ENCODE measurements at places on chromosomes 3 and 15. TPM values are rescaled to one million over a fixed set of nuclear protein-coding genes. Genes with fewer than 3 reads are reported as not detected.

PAK6 gene
- total RNA-seq: 0.67 TPM

DNA sequence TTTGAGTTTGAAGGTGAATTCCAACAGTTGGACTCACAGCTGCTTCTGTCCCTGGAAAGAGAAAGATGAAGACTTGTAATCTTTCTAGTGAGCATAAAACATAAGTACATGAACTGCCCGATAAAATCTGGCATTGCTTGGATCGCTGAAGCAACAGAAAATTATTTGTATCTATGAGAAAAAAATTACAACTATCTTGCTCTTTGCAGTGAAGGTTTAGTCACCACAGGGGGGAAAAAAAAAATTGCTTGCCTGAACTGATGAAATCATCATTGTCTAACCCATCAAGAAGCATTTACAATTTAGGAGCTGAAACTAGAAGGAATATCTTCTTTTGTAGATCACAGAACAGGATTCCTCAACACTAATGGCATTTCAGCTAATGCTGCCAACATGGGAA lies 20.0 kb downstream of the TMEM207 start:
- H3K4me1 ChIP-seq: no peaks in the 10 kb centered on the region
- no peaks in the 10 kb centered on the region for H3K36me3 ChIP-seq
- H3K27ac ChIP-seq: no peak overlapping the region
- H3K4me3 ChIP-seq: no peak overlapping the region
- no peaks in the 10 kb centered on the region for H3K27me3 ChIP-seq
- DNase-seq: no peak

- H3K4me1 ChIP-seq: no peaks in the 10 kb centered on the region
- no peaks in the 10 kb centered on the region for H3K36me3 ChIP-seq
- H3K4me3 ChIP-seq: no peak overlapping the region
Measured at GRCh38 chr3:123767009-123767372, 117.1 kb downstream of the MYLK start.

- no peaks in the 10 kb centered on the region for H3K4me1 ChIP-seq
- H3K27me3 ChIP-seq: no peaks in the 10 kb centered on the region
- no peak overlapping the region for H3K4me3 ChIP-seq
- no peaks in the 10 kb centered on the region for H3K36me3 ChIP-seq
- no peak overlapping the region for H3K27ac ChIP-seq
- DNase-seq: no peak
Measured at GRCh38 chr3:69294014-69294766, 91.7 kb downstream of the FRMD4B start.

ATG7 gene
- total RNA-seq: 32.5 TPM

RPL39L gene
- total RNA-seq: 2.6 TPM

DNA sequence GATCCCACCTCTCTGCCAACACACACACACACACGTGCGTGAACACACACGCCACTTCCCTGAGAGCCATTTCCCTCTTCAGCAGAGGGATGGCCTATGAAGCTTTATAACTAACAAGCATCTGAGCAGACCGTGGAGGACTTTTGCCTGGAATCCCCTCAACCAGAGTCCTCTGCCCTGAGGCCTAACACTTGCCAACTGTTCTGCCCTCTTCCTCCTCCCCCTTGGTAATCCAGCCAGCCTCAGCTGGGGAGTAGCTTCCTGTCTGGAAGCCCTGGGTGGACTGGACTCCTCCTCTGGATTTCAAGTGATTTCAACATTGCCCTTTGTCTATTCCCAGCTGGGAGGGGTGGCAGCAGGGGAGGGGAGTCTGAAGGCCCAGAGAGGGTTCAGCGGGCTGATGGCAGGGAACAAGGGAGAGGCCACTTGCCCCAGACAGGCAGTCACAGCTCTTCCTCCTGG lies 68.4 kb upstream of the HACD2 start:
- no peaks in the 10 kb centered on the region for H3K4me1 ChIP-seq
- H3K4me3 ChIP-seq: no peak overlapping the region
- no peak overlapping the region for H3K27ac ChIP-seq
- no peak for DNase-seq

DNA sequence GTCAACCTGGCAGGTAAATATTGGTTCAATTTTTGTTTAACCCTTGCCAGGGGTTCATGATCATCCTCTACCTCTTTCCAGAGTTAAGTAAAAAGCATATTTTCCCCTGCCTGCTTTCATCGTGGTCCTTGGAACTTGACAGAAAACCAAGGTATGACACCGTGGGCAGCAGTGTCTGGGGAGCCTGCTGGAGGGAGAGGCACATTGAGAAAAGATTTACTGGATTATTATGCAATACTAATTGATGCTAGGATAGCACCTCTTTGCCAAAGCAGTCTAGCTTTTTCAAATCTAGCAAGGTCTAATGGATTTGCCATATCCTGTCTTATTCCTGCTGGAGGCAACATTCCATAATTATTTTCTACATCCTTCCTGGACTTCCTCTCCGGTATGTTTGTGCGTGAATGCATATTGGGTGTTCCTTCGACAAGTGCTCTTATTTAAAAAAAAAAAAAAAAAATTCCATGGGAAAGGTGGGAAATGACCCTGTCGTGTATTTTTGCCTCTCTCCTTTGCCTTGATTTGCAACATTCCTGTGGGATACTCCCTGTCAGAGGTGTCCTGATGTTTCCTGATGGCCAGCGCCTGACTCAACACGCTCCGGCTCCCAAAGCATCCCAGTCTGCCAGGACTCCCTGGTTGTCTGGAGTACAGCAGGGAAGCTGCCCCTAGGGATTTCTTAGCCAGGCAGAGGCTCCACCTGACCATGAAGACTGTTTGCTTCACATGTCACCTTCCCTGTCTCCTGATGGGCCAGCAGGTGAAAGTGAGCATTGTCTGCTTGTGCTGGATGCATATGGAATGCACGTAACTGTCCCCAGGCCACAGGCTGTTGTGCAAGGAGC lies 6.3 kb downstream of the BHLHE40 start:
- no peak for DNase-seq
- peak overlapping the region; percentile 59 for H3K27ac ChIP-seq
- no peaks in the 10 kb centered on the region for H3K27me3 ChIP-seq
- no peak overlapping the region for H3K4me3 ChIP-seq

DNA sequence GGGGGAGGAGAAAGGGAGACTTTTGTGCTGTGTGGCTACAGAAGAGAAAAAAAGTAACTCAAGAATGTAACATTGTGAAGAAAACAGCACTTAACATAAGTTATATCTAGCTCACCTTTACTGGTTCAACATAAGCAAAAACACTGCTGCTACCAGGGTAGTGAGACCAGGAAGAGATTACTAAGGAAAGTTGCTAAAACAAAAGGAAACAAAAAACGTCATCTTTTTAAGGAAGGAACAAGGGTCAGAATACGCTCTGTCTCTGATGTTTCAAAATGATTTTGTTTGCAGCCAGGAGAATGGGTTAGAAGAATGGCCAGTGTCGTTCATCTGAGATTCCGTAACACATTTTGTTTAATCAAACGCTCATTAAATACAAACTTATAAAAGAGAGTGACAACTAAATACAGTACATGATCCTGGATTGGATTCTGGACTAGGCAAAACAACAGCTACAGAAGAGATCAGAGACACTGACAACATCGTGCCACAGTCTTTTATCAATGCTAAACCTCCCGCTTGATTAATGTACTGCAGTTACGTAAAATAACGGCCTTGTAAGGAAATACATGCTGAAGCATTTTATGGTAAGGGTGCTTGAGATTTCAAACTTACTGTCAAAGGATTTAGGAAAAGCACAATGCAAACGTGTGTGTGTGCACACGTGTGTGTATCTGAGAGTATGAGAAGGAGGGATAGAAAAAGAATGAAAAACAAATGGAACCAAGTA lies 67.7 kb downstream of the FOXP1 start:
- no peak for DNase-seq
- H3K27ac ChIP-seq: no peak overlapping the region
- H3K4me1 ChIP-seq: peaks cover 20% of the 10 kb centered on the region
- H3K4me3 ChIP-seq: no peak overlapping the region

- no peak overlapping the region for H3K4me3 ChIP-seq
- H3K36me3 ChIP-seq: no peaks in the 10 kb centered on the region
- no peak for DNase-seq
- H3K27me3 ChIP-seq: no peaks in the 10 kb centered on the region
Measured at GRCh38 chr3:175977968-175978752, 1119.0 kb downstream of the NAALADL2 start.

Measured in CD4-positive, alpha-beta memory T cell (primary cell).